ENCODE measurements at places on chromosomes 6 and 20. TPM values are rescaled to one million over a fixed set of nuclear protein-coding genes. Genes with fewer than 3 reads are reported as not detected.

Gene RAB44
- total RNA-seq, result 0.14 TPM

Gene VPS16
- total RNA-seq, result 25.1 TPM

Gene OPRL1
- 2.8 TPM for total RNA-seq

Gene C20orf202
- total RNA-seq, result not detected

Gene SMOC2
- 0.93 TPM for total RNA-seq

Gene PTPRK
- total RNA-seq, result 139 TPM

Gene SAMD10
- total RNA-seq, result 4.3 TPM

Gene DEFB123
- not detected for total RNA-seq

Gene REM1
- total RNA-seq, result not detected

Data from astrocyte (in vitro differentiated cells and primary cell).